ENCODE measurements at places on chromosomes 13 and 19.

- no peak for DNase-seq
Observed at GRCh38 chr13:96218475-96218874, 128.6 kb downstream of the HS6ST3 start.

DNA sequence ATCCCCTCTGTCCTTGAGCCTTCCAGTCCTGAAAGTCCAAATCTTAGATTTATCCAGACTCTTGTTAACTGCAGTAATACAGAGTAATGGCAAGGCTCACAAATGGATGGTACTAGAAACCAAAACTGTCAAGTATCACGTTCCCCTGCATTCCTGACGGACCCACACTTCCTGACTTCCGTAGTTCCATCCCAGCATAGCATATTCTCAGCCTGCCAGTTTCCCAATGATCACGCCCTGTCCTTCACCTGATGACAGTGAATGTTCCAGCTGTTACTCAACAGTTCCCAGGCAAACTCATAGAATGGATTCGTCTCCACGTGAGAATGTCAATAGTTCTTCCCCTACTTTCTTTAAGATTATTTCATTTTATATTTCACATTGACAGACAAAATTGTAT, 33.6 kb downstream of the SLC7A1 start:
- no peak for DNase-seq

DNA sequence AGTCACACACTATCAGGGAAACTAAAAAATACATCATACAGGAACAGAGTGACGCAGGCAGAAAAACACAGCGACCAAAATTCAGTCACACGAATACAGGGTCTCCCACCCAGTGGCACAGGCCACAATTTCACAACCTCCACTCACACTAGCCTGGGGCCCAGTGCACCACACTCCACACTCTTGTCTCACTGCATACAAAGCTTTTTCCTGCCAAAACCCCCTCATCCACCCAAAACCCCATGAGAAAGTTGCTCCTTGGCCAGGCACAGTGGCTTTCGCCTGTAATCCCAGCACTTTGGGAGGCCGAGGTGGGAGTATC, 1.2 kb downstream of the S1PR5 start:
- DNase-seq, result no peak

DNA sequence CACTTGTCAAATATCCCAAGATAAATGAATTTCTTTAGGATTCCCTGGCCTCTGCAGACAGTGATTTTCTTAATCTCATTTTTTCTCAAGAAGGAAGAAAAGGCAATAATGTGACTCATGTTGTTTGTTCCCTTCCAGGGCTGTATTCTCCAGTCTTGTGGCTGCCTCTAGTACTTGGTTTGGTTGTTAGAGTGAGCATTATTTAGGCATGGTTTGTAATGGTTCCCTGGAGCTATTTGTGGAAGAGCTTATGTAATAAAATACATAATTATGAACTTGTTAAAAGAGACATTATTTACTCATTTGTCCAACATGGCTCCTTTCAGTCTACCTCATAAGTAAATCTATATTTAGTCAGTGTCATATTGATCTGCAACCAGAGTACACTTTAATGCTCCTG, 270.4 kb downstream of the DCT start:
- no peak for DNase-seq

GRCh38 chr13:32889986-32890565, 126.1 kb upstream of the KL start:
- DNase-seq, result no peak

GRCh38 chr13:106499896-106500295, 35.6 kb downstream of the EFNB2 start:
- DNase-seq, result no peak

DNA sequence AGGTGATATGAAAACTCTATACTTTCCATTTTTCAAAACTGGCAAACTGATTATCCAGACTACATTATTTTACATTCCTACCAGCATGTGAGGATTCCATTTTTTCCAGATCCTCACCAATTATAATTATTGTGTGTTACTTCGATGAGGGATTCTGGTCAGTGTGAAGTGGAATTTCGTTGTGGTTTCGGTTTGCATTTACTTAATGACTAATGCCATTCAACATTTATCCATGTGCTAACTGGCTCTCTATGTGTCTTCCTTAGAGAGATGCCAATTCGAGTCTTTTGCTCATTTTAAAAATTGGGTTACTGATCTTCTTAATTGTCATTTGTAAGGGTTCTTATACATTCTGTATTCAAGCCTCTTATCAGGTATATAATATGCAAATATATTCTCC, 1551.3 kb upstream of the MIR17HG start:
- no peak for DNase-seq

DNA sequence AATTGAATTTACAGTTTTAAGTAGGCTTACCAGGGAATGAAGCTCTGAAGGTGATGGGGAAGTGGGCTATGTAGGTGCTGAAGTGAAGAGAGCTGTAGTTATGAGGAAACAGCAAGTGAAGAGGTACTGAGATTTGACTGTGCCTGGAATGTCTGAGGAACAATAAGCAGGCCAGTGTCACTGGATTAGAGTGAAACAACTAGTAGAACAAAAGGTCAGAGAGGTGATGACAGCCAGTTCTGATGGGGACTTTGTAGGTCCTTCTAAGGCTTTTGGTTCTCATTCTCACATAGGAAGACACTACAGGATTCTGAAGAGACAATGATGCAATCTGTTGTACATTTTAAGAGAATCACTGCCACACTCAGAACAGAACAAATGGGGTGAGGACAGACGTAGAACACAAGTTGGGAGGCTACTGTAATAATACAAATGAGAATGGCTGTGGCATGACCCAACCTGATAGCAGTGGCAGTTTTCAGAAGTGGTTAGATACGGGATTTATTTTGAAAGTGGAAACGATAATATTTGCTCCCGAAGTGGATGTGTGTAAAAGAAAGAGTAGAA, 130.8 kb downstream of the MYCBP2 start:
- DNase-seq, result no peak

GRCh38 chr13:67549331-67549730, 319.2 kb upstream of the PCDH9 start:
- no peak for DNase-seq

DNA sequence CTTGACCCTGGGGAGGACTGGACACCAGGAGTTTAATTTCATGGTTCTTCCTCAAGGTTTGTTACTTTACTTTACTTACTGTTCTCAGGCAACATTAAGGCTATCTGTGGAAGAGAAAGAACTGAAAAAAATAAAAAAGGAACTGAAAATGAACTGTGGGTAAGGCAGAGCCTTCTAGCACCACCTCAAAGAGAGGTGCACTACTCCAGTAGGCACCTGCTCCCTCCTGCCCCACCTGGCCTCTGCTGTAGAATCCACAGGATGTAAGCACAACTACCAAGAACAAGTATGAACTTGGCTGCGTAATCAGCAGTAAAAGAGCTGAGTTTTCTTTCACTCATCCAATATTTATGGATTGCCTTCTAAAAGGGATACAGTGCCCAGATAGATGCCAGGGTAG, 12.2 kb downstream of the ZNF112 start:
- DNase-seq, result no peak

DNA sequence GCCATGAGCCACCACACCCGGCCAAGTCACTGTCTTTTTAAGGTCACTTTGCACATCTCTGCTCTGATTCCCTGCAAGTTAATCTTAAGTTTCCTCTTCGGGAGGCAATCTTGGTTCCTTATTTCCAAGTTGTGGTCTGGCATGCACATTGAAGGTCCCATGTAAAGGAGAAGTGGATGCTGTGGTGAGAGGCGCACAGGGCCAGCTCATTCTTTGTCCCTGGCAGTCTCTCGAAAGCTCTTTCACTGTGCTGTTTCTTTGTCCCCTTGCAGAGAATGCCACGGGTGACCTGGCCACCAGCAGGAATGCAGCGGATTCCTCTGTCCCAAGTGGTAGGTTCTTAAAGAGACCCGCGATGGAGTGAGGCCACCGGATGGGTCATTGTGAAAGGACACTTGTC, 16.4 kb upstream of the C19orf33 start:
- no peak for DNase-seq

DNA sequence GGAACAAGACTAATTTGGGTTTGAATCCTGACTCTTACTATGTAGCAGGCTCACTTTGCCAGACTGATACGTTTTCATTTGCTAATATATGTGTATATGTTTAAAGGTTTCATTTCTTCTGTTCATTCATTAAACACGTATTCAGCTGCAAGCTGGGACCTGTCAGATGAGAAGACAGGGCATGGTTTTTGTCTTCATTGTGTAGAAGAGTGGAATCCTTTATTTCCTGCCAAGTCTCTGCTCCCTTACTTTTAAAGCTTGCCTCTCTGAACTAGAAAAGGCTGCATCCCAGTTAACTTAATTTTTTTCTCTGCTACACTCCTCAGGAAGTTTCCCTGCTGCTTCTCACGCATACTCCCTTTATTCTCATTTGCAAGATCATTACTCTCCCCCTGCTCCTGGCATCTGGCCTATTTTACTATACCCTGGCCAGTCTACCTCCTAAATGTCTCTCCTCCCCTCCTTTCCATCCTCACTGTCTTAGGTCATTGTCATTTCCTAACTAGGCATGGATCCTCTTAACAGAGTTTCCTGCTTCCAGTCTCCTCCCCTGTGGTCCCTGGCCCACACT, 141.0 kb upstream of the TMTC4 start:
- DNase-seq, result no peak

GRCh38 chr13:33119856-33120543, 103.8 kb downstream of the KL start:
- DNase-seq, result no peak

- DNase-seq, result no peak
Observed at GRCh38 chr13:40143106-40143505, 487.6 kb downstream of the COG6 start.

DNA sequence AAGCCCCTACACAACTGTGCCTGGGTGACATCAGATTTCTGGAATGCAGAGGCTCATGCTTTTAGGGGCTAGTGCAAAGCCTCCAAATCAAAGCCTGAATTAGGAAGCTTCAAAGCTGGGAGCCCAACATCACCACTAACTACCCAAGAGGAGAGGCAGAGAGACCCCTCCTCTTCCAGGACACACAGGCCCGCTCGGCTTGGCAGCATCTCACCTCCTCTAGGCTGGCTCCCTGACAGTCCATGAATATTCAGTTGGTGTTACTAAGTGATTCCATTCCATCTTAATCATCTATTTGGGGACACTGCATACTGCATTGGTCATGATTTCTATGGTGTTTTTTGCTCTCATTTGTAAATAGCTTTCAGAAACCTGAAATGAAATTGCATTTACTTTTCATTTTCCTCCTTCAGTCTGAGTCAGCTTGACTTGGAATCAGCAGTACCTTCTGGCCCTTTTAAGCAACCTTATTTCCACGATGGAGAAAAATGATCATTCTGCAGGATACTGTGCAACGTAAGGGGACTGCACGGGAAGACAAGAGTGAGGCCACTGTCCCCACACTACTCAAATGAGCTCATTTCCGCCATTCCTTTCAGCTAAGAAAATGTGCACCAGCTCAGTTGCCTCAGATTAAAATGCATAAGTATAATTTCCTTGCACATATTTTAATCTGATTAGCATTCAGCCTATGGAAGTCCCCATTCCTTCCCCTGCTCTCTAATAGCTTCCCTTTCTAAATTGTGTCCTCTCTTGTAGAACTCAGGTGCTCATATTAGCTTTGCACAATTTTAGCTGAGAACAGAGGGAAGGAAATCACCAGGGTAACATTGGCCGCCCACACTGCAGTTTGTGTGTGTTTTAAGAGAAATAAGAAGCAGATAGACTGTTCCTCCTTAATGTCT, 219.9 kb downstream of the RFC3 start:
- no peak for DNase-seq

GRCh38 chr19:30071871-30072270, 129.8 kb downstream of the URI1 start:
- DNase-seq, result no peak

- no peak for DNase-seq
Observed at GRCh38 chr13:23509781-23510543, 60.2 kb upstream of the TNFRSF19 start.

DNA sequence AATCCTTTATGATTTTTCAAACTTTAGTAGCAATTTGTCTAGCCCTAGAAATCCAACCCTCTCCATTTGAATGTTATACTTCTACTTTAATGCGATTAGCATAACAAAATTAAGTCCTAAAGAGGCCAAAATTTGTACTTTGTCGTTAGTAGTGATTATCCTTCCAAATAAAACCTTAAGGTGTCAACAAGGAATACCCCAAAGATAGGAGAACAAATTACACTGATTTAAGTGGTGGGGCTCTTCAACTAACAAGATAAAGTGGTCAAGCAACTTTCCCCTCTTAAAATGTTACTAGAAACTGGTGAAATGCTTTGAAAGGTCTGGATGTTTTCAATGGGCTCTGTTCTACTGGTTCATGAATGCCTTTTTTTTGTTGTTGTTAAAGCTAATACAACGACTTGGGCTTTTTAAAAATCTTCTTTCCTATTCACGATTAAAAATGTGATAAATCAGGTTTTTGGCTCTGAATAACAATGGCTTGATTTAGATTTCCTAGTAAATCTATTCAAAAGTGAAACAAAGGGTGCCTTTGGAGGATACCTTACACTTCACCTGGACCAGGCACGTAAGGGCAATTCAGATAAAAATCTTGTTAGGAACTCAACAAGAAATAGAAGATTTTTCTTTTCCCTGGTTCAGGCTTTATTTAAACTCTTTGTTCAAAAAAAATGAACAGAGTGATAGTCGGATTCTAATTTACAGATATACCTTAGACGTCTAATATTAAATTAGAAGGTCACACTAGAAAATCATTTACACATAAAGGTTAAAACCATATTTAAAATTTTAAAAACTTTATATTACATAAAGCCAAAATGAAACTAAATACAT, 3.1 kb downstream of the SOX21 start:
- no peak for DNase-seq

DNA sequence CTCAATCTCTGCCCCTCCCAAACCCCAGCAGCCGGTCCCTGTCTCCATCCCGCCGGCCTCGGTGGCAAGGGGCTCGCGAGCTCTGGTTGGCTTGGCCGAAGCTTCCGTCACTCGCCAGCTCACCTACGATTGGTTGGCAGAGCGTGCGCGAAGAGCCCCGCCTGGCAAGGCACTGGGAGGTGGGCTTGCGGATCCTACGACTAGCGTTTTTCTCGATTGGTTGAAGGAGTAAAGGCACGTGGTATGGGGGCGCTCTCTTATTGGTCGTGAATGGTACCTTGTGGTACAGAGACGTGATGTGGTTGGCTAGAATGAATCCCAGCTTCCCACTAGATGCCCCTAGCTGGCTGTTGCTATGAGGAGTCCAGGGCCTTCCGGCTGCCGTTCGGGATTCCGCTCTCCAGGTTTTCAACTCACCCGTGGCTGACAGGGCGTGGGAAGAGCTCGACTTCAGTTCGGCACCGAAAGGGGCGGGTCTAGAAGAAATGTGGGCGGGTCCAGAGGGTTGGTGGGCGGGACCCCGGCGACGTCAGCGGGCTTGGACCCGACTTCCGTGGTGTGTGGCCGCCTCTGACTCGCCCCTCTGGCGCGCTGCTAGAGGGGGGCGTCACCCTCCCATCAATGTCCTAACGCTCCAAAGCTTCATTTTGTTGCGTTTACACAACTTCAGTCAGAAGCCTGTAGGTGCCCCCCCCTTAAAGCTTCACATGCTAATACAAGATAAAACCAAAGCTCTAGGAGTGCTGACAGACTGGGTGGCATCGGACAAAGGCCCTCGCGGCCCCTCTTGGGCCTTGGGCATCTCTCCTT, 847 bp upstream of the RAP2A start:
- peak; percentile 97 for DNase-seq
